Astrocyte (in vitro differentiated cells and primary cell): ENCODE measurements at places on chromosomes 2 and 18. TPM values are rescaled to one million over a fixed set of nuclear protein-coding genes. Genes with fewer than 3 reads are reported as not detected.

The REG3A gene
- total RNA-seq, result not detected in 2 replicates

The FAM237A gene
- total RNA-seq, result not detected in 2 replicates

The CHRND gene
- total RNA-seq, result not detected in 2 replicates

The MSGN1 gene
- not detected in 2 replicates for total RNA-seq

The ANKRD30B gene
- not detected in 2 replicates for total RNA-seq

- H3K36me3 ChIP-seq, result no peaks in the 10 kb centered on the region
- no peaks in the 10 kb centered on the region for H3K4me1 ChIP-seq
- H3K4me3 ChIP-seq, result no peak overlapping the region
- no peak for DNase-seq
- no peak overlapping the region for H3K27ac ChIP-seq
Measured at GRCh38 chr2:66082581-66082980, 352.3 kb upstream of the MEIS1 start.

- no peaks in the 10 kb centered on the region for H3K36me3 ChIP-seq
- no peaks in the 10 kb centered on the region for H3K27me3 ChIP-seq
- no peaks in the 10 kb centered on the region for H3K4me1 ChIP-seq
- no peak for DNase-seq
Measured at GRCh38 chr18:68784071-68784470, 13.8 kb upstream of the CCDC102B start.

GRCh38 chr2:203918264-203918663, 18.3 kb upstream of the ICOS start:
- DNase-seq, result no peak
- H3K27ac ChIP-seq, result no peak overlapping the region
- no peaks in the 10 kb centered on the region for H3K4me1 ChIP-seq
- H3K27me3 ChIP-seq, result no peaks in the 10 kb centered on the region

DNA sequence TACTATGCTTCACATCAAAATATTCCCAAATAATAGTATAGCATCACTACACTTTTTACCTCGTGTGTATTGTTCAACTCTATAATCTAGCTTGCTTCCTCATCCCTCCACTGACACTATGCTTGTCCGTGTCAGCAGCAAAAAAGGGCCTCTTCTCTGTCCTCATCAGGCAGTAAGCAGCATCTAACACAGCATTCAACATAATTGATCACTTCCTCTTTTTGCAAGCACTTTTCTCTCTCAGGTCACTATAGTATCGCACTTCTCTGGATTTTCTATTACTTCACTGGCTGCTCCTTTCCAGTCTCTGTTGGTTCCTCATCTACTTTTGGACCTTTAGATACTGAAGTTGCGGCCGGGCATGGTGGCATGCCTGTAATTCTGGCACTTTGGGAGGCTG, 64.9 kb upstream of the ZSWIM2 start:
- DNase-seq, result no peak
- H3K27ac ChIP-seq, result no peak overlapping the region
- H3K36me3 ChIP-seq, result no peaks in the 10 kb centered on the region

DNA sequence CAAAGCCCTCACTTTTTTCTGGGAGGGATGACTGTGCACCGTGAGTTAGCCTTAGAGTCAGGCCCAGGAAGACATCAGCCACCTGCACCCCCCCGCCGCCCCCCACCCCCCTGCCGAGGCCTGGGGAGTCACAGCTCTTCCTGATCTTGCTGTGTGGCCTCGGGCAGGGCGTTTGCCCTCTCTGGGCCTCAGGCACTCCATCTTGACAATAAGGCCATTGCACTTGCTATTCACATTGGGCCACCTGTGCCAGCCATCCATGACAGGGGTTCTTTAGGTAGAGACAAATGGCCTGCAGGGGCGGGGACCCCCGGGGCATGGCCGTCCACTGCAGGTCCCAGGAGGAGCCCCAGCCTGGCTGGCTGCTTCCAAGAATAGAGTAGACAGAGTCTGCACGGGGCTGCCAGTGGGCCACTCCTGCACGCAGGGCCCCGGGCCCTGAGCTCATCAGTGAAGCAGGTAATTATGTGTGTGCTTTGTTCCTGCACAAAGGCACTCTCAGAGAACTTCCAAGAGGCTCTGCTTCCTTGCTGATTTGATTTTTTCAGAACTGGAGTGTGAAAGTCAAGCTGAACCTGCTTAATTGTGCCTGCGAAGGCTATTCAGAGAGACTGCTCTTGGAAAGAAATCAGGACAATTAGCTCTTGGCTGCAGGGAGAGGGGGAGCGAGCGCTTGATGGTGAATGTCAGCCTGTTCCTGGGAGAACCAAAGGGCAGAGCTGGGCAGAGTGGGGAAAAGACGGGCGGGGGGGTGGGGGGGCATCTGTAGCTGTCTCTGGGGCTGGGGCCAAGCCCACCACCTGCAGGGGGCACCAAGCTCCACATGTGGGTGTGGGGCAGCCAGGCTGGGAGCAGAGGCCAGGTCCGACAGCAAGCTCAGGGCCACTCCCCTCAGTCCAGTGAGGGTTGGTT, 40.3 kb downstream of the RRM2 start:
- H3K4me3 ChIP-seq, result no peak overlapping the region
- H3K4me1 ChIP-seq, result peaks cover 30% of the 10 kb centered on the region
- H3K36me3 ChIP-seq, result no peaks in the 10 kb centered on the region
- DNase-seq, result no peak
- H3K27me3 ChIP-seq, result no peaks in the 10 kb centered on the region

DNA sequence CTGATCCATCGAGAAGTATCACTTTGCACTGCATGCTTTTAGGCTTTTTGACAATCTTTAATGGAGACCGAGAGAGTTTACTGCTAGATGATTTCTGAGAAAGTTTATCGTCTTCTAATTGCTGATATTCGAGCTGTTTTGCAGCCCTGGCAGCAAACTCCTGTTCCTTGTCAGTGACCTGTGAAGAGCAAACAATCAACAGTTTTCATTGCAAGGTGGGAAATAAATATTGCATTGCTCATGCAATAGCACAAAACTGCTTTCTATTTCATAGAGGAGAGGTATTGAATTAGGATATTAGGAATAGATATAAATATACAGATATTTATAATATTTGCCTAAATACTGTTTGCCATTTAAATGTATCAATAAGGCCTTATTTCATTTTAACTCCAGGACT, 65.5 kb downstream of the EPB41L3 start:
- no peaks in the 10 kb centered on the region for H3K36me3 ChIP-seq
- H3K4me1 ChIP-seq, result peaks cover 10% of the 10 kb centered on the region
- no peak overlapping the region for H3K4me3 ChIP-seq
- no peaks in the 10 kb centered on the region for H3K27me3 ChIP-seq
- H3K27ac ChIP-seq, result no peak overlapping the region
- DNase-seq, result no peak

- DNase-seq, result peak; percentile 56
- H3K4me1 ChIP-seq, result peaks cover 17% of the 10 kb centered on the region
- no peaks in the 10 kb centered on the region for H3K36me3 ChIP-seq
- no peaks in the 10 kb centered on the region for H3K27me3 ChIP-seq
Measured at GRCh38 chr18:21672521-21673267, 31.9 kb downstream of the ABHD3 start.

DNA sequence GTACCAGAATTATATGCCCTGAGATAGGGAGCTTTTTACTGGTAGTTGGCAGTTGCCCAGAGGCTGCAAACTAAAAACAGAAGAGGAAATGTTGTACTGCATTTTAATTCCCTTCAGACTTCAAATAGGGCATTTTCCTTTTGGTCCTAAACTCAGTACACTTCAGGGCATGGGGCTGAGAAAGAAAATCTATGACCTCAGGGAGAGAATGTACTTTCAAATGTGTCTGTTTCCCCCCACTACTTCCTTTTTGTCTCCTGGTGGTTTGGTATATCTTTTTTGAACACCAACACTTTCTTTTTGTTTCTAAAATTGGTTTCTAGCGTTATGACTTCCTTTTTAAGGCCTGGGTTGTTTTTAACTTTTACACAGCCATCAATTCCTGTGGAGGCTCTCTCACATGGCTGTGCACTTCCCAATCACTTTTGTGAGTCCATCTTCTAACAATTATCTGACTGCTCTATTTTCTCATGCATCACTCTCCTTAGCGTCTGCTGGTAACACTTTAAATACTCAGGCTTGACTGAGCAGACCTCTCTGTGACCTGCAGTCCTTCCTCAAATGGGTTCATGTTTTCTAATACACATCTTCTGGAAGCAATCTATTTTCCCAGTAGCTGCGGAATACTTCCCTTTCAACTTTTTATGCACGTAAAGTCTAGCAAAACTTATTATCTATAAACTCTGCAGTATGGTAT, 596.0 kb downstream of the LRP1B start:
- no peak overlapping the region for H3K4me3 ChIP-seq
- no peak overlapping the region for H3K27ac ChIP-seq
- no peak for DNase-seq
- H3K36me3 ChIP-seq, result no peaks in the 10 kb centered on the region

DNA sequence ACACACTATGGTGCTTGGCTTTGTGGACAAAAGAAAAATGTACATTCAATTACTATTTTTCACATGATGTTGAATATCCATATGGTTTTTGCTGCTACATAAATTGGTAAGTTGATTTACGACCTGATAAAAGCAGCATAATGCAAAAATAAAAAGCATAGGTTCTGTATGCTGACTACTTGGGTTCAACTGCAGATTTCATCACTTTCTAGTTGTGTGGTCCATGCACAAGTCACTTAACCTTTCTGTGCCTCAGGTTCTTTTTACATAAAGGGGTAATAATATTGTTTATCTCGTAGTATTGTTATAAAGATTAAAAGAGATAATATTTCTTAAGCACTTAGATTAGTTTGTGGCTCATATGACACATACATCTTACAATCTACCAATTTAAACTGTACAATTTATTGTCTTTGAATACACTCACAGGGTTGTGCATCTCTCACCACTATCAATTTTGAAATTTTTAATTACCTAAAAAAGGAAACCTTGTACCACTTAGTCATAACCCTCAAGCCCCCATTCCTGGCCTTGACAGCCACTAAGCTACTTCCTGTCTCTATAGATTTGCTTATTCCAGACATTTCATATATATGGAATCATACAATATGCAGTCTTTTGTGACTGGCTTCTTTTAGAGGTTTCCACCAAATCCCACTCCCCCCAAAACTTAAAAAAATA, 1443.9 kb downstream of the SUCLG1 start:
- no peak overlapping the region for H3K27ac ChIP-seq
- DNase-seq, result no peak
- no peaks in the 10 kb centered on the region for H3K36me3 ChIP-seq

- no peaks in the 10 kb centered on the region for H3K36me3 ChIP-seq
- no peak overlapping the region for H3K27ac ChIP-seq
- DNase-seq, result peak; percentile 72
- no peak overlapping the region for H3K4me3 ChIP-seq
- H3K4me1 ChIP-seq, result peaks cover 8% of the 10 kb centered on the region
- no peaks in the 10 kb centered on the region for H3K27me3 ChIP-seq
Measured at GRCh38 chr2:234335661-234336228, 161.1 kb downstream of the ARL4C start.

- H3K36me3 ChIP-seq, result no peaks in the 10 kb centered on the region
- no peak overlapping the region for H3K4me3 ChIP-seq
- H3K27me3 ChIP-seq, result peaks cover 4% of the 10 kb centered on the region
- H3K27ac ChIP-seq, result no peak overlapping the region
- no peaks in the 10 kb centered on the region for H3K4me1 ChIP-seq
Measured at GRCh38 chr2:200212862-200213425, 93.5 kb upstream of the SPATS2L start.

DNA sequence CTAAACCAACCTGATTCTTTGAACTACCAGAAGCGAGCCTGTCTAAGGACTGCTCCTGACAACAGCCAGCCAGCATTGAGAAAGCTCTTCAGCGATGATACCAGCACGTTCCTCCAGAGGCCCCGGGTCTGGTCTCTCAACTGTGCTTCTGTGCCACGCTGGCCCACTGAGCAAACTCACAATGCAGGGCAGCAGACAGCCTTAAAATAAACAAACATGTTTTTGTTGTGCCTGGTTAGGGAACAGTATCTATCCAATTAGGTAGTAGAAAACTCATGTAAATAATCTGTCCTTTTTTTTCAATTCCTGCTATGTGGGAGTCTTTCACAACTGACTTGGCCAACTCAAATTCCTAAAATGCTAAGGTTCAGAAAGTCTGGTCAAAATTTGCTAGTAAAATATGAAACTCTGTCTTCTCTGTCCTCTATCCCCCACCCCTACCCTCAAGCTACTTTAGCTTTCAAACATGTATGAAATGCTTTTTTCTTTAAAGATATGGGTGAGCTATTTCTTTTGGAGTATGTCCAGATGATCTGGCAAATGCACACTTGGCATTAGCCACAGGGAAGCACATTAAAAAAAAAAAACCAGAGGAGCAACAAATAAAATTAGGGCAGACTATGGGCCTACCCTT, 21.4 kb upstream of the EML4 start:
- H3K27ac ChIP-seq, result no peak overlapping the region
- H3K4me1 ChIP-seq, result peaks cover 11% of the 10 kb centered on the region
- H3K4me3 ChIP-seq, result no peak overlapping the region
- DNase-seq, result peak; percentile 54

GRCh38 chr2:148298196-148298595, 277.3 kb downstream of the MBD5 start:
- H3K36me3 ChIP-seq, result no peaks in the 10 kb centered on the region
- peaks cover 8% of the 10 kb centered on the region for H3K4me1 ChIP-seq
- no peaks in the 10 kb centered on the region for H3K27me3 ChIP-seq
- no peak overlapping the region for H3K27ac ChIP-seq
- peak; percentile 26 for DNase-seq

- no peaks in the 10 kb centered on the region for H3K36me3 ChIP-seq
- no peak overlapping the region for H3K27ac ChIP-seq
- no peak for DNase-seq
- H3K27me3 ChIP-seq, result no peaks in the 10 kb centered on the region
- no peaks in the 10 kb centered on the region for H3K4me1 ChIP-seq
Measured at GRCh38 chr2:62046141-62046540, 140.7 kb downstream of the COMMD1 start.

- no peak overlapping the region for H3K27ac ChIP-seq
- no peak overlapping the region for H3K4me3 ChIP-seq
- no peaks in the 10 kb centered on the region for H3K36me3 ChIP-seq
- no peak for DNase-seq
- H3K4me1 ChIP-seq, result no peaks in the 10 kb centered on the region
Measured at GRCh38 chr2:227479865-227480475, 8.0 kb downstream of the AGFG1 start.

DNA sequence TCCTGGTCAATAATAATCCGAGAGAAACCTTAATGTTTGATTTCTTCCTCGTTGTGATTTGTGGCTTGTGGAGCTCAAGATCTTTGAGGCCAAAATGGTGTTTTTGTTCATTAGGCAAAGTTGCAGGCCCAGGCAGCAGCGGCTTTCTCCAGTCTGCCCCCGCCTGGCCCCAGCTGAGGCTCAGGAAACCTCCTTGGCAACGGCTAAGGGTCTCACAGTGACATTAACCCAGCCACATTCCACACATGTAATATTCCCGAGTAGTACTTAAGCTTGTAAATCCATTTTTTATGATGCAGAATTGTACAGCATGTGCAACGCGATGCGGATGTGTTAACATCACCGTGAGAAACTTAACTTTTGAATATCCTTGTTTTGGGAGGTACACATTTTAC, 200.1 kb downstream of the BCL11A start:
- H3K27ac ChIP-seq, result no peak overlapping the region
- no peaks in the 10 kb centered on the region for H3K4me1 ChIP-seq
- no peak for DNase-seq
- no peak overlapping the region for H3K4me3 ChIP-seq
- no peaks in the 10 kb centered on the region for H3K27me3 ChIP-seq
